ENCODE measurements at places on chromosomes 4 and X. TPM values are rescaled to one million over a fixed set of nuclear protein-coding genes. Genes with fewer than 3 reads are reported as not detected.

Gene NPNT
- total RNA-seq, result not detected

Gene SLC34A2
- not detected for total RNA-seq

Gene RTL9
- total RNA-seq, result 0.05 TPM

DNA sequence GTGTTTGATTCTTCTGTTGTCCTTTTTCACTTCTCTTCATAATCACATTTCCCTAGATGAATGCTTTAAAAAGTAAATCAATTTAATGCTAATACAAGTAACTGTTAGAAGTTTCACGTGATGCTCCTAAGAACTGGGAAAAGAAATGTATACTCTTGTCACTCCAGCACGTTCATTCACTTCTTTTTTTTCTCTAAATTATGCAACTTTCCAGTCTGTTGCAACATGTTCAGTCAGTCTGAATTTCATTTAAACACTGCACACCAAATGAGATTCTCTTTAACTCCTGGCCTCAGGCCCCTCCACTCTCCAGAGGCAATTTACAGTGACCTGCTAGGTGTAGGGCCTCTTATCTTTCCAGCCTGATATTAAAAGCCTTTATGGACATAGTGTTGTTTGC is 321.9 kb downstream of the HS3ST1 start:
- no peaks in the 10 kb centered on the region for H3K36me3 ChIP-seq
- no peak overlapping the region for H3K27ac ChIP-seq
- no peak overlapping the region for H3K4me3 ChIP-seq
- no peaks in the 10 kb centered on the region for H3K4me1 ChIP-seq

DNA sequence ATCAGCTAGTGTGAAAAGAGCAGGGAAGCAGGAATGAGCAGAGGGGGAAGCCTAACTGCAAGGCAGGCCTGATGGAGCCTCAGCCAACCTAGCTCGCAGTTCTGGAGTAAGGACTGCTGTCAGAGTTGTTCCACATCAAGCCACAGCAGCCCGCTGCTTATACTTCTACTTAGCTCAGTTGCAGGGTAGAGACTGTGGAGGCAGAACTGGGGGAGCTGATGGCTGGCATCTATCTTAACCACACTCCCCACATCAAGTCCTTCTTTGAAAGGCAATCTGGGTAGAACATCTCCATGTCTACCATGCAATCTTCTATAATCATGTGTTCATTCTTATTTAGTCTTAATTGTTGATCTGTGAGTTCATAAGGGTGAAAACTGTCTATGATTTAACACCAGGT is 46.1 kb downstream of the DDX60 start:
- H3K27me3 ChIP-seq, result no peaks in the 10 kb centered on the region
- H3K4me1 ChIP-seq, result peaks cover 4% of the 10 kb centered on the region
- DNase-seq, result no peak
- peaks cover 59% of the 10 kb centered on the region for H3K36me3 ChIP-seq
- H3K27ac ChIP-seq, result no peak overlapping the region

DNA sequence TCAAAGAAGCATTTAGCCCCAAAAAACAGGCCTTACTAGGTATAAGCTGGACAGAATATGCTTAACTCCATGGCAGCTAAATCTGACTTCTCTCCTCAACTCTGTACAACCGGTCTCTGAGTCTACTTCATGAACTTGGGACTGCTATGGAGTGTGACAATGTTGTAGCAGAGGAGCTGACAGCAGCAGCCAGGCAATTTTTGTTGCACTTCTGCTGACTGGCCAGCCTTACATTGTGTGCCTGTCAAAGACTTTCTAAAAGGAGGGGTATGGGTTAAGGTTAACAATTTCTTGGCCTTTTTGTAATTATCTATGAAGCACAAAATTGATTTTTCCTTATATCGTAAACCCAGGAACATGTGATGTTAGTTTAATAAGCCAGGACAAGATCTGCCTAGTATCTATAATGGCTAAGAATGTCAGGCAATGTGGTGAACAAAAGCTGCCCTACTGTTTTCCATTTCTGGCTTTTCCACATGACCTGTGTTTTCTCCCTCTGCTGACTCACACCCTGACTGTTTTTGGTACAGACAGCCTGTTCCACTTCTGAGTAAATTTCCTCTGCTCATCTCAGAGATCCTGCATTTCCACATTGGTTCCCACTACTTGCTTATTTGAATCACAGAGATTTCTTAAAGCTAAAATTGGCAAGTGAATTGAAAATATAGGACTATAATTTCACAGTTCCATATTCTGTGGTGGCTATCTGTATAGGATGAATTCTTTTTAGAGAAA is 9.3 kb downstream of the NOX1 start:
- peaks cover 5% of the 10 kb centered on the region for H3K27me3 ChIP-seq
- H3K4me1 ChIP-seq, result peaks cover 5% of the 10 kb centered on the region
- no peak for DNase-seq
- no peak overlapping the region for H3K27ac ChIP-seq
- no peaks in the 10 kb centered on the region for H3K36me3 ChIP-seq

DNA sequence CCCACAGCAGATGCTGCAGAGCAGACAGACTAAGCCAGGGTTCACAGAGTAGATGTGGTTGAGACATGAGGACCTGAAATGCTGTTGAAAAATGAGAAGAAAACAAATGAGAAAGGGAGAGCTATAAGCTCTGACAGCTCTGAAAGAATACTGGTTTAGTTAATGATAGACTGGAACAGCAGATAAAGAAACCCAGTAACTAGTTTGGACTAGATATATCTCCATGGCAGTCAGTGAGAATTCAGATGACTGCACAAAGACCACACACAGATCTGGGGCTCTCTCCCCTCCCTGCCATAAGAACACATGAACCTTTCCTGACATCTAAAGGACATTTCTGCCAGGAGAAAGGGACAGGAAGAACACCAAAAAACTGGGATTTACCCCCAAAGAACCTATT is 8.2 kb downstream of the NAA11 start:
- no peak overlapping the region for H3K27ac ChIP-seq
- H3K4me1 ChIP-seq, result no peaks in the 10 kb centered on the region
- H3K4me3 ChIP-seq, result no peak overlapping the region
- DNase-seq, result no peak
- no peaks in the 10 kb centered on the region for H3K36me3 ChIP-seq
